ENCODE measurements at places on chromosomes 2 and 18.

DNA sequence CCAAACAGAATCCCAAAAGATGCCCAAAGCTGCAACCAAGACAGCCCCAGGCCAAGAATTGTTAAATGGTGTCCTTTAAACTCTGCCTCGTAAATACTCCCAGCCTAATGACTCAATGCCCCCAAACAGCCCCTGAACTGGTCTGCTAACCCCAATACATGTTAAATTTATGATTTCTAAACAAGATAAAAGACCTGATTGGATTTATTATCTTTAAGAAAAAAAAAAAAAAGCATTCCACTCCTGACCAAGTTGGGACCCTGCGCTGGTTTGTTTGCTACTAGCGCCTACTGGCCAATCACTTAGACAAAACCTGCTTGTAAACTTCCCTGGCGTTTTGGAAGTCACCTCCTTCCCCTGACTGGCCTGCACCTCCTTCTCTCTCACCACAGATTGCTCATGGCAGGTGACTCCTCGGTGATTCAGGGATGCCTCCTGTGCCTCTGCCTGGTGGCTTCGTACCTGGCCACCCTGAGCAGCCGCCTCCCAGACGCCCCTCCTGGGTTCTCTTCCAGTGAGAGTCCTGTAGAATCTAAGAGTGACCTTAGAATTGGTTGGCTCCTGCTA is 121.3 kb downstream of the BCL11A start:
- DNase-seq: no peak

- no peak for DNase-seq
Measured at GRCh38 chr18:46693996-46694395, 37.0 kb upstream of the LOXHD1 start.

DNA sequence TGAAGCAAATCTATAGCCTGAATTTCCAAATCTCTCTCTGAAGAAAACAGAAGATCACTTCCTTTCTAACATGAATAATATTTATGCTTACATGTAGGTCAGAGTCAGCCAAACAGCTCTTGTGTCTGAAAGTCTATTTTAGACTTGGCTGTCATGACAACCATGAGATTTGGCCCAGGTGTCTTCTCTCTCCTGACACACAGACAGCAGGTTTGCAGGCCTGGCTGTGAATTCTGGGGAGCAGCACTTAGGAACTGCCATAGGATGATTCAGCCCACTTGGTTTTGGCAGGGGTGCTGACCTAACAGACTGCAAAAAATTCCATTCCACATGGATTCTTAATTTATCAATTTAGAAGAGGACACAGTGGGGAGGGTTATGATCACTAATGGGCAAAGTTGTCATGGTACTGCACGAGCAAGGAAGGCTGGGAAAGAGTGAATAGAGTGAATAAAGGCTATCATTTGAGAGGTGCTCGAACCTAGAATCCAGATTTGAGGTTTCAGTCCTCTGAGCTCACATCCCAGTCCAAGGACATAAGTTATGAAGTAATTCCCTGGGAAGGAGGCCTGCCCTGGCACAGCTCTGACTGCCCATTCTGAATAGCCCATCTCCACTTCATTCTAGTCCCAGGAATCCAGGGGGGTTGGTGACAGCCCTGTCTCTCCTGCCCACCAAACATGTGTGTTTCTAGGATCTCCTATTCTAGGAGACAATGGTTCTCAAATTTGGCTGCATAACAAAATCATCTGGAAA is 453.9 kb upstream of the TRIB2 start:
- no peak for DNase-seq

- no peak for DNase-seq
Measured at GRCh38 chr2:151175864-151176263, 85.8 kb downstream of the RBM43 start.

- no peak for DNase-seq
Measured at GRCh38 chr2:48983551-48983950, 170.8 kb downstream of the FSHR start.

DNA sequence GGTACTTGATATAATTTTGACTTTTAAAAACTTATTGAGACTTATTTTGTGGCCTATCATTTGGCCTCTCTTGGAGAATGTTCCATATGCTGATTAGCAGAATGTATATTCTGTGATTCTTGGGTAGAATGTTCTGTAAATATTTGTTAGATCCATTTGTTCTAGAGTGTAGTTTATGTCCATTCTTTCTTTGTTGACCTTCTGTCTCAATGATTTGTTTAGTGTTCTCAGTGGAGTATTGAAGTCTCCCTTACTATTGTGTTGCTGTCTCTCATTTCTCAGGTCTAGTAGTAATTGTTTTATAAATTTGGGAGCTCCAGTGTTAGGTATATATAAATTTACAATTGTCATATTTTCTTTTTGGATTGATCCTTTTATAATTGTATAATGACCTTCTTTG is 349.6 kb upstream of the CWC22 start:
- DNase-seq: no peak

GRCh38 chr2:15271941-15272542 is 289.1 kb downstream of the NBAS start:
- DNase-seq: no peak

DNA sequence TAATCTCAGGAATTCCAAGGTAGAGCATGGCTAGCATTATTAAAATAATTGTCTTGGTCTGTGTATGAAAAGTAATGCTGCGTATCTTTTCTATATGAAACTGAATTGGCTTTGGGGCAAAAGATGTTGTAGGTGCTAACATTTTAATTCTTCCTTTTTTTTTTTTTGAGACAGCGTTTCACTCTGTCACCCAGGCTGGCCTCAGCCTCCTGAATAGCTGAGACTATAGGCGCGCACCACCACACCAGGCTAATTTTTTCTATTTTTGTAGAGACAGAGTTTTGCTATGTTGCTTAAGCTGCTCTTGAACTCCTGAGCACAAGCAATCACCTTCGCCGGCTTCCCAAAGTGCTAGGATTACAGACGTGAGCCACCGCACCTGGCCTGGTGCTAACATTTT is 172.6 kb upstream of the STON1 start:
- no peak for DNase-seq

DNA sequence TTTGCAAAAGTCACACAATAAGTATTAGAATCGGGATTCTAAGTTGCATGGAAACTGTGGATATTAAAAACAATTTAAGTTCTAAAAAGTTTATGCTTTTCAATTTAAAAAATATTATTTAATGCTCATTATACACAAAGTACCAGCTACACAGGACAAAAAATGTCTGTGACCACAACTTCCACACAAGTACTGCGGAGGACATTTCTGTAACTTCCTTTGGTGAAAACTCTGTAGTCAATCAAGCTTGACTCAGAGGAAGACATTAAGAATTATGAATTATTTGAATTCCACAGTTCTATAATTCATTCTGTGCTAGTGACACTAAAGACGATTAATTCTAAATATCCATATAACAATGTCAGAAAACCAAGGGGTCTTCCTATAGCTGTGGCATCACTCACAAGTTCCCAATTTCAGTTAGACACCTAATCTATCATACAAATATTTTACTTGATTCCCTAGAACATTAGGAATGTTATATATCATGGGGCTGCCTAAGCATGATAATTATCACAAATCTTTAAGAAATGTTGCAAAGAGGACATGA is 120.5 kb downstream of the AFF3 start:
- DNase-seq: no peak

GRCh38 chr18:62797329-62797728 is 82.0 kb downstream of the PHLPP1 start:
- DNase-seq: no peak

DNA sequence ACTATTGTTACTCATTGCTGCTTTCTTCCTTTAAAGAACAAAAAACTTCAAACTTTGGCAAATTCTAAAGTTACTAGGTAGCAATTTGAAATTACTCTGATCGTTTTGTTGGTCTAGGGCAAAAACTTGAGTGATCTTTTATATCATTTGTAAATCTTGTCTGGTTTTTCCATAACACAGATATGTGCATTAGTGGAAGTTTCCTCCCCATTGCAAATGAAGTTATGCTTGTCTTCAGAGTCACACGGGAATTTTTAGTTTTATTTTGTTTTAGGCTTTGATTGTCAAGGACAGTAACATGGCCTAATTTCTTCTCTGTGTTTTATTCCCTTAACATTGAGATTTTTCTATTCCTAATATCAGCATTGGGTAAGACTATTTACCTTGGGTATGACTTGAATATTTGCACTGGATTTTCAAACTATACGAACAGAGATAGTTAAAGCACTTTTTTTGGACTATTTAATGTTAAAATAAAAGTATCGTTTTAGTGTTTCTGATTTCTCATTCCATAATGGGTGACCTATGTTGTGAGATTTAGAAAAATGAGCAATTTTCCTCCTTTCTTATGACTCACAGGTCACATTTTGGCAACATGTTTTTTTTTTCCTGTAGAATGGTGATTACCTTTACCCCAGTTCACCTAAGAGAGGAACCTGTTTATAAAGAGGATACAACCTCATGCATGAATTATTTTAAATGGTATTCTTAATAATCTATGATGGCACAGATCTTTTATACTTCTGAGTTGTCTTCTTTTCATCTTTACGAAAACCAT is 65.0 kb downstream of the BABAM2 start:
- DNase-seq: no peak

DNA sequence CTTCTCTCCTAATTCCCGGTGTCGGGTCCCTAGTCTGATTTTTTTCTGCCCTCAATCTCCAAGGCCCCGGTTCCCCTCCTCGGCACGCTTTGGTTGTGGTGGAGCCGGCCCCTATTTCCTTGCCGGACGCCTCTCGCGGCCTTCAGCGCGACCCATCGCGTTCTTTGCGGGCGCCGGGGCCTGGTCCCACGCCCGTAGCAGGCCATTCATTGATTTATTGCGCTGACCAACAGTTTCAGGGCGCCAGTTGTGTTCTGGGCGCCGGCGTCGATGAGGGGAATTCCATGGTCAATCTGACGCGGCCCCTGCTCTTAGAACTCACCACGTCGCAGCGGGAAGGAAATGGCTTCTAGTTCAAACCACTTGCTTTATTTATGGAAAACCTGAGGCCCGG is 396 bp downstream of the CNOT9 start:
- peak; percentile 65 for DNase-seq

GRCh38 chr2:176471949-176472348 is 202.7 kb downstream of the MTX2 start:
- DNase-seq: no peak

DNA sequence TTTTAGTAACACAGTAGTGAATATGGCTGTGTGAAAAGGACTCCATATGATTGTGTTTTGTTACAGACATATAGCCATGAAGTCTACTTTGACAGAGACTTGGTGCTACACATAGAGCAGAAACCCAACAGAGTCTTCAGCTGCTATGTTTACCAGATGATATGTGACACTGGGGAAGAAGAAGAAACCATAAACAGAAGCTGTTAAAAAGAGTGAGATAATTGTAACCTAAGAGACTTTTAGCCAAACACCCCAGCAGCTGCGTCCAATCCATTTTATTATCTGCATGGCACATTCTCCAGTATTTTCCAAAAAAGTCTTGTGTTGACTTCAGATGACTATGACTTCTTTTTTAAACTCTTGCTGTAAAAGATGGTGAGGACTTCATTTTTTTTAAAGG is 41.4 kb upstream of the CYBRD1 start:
- DNase-seq: no peak

GRCh38 chr2:142041105-142041504 is 89.7 kb downstream of the LRP1B start:
- DNase-seq: no peak

- DNase-seq: no peak
Measured at GRCh38 chr2:184851576-184851975, 253.2 kb downstream of the ZNF804A start.

GRCh38 chr2:38494394-38494793 is 108.3 kb downstream of the HNRNPLL start:
- DNase-seq: no peak

DNA sequence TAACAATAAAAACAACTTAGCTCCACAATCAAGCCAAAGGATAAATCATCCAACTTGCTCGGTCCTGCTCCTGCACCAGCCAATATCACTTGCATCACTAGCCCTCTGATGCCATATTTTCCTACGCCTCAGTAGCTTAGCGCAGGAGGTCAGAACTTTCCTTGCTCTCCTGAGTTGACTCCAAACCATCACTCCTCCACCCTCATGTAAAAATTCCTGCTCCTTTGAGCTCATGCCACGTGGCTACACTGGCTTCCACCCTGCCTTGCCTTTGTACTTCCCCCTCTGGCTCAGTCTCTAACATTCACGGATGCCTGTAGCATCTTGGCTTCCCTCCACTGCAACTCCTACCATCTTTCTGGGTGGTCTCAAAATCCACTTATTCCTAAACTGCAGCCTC is 25.2 kb downstream of the AAK1 start:
- DNase-seq: no peak

DNA sequence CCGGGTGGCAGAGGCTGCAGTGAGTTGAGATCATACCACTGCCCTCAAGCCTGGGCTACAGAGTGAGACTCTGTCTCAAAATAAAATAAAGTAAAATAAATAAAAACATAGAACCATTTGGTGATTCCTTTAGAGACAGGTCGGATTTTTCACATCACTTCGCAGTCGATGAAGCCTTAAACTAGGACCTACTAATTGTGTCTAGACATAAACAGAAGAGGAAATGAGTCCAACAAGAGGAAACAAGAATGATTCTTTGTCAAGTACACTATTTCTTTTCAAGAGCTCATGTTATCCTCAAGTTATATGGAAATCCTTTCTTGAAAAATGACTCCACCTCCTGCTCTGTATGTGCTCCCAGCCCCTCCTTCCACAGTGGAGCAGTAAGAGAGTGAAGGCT is 758.9 kb downstream of the DPP10 start:
- DNase-seq: no peak

DNA sequence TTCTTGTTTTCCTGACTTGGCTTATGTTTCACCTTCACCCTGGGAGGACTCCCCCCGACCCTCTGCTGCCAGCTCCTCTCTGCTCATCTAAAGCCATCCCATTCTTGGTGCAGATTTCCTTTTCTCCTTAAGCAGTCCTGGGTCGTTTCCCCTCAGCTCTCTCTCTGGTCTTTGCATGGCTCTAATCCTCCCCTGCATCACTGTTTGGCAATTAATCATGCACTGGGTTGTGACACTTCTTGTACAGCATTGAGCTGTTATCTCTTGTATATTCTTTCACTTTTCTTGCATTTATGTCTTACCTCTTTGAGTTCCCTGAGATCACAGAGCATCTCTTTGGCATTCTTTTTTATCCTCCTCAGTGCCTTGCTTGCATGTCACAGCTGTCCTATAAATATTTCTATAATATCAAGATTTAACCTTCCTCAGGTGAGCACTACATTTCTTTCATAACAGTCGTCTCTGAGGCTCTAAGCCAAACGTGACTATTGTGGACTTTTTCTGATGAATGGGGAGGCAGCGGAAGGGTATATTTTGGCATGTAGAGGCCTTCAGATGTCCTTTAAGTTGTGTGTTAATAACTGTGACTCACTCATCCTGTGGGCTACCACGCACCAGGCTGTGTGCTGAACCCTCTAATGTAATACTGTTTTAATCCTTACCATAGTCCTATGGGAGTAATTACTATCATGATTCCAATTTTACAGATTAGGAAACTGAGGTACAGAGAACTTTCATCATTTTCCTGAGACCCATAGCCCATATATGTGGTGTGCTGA is 507.5 kb downstream of the SLC4A3 start:
- no peak for DNase-seq

DNA sequence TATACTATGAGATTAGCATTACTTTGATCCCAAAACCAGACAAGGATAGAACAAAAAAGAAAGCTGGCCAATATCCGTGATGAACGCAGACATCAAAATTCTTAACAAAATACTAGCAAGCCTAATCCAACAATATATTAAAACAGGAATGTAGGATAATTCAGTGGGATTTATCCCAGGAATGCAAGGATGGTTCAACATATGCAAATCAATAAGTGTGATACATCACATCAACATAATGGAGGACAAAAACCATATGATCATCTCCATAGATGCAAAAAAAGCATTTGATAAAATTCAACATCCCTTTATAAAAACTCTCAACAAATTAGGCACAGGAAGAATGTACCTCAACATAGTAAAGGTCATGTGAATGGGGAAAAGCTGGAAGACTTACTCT is 158.5 kb downstream of the KCNE4 start:
- no peak for DNase-seq

Measured in WTC11 (cell line).